GM19239 (cell line): ENCODE measurements at places on chromosomes 7 and 10.

- no peak for DNase-seq
These were observed 46.2 kb upstream of the ZNF716 start for GRCh38 chr7:57403601-57404342.

- DNase-seq: no peak
These were observed 178.0 kb upstream of the GLI3 start for GRCh38 chr7:42414941-42415505.

GRCh38 chr10:97361537-97361901 lies 27.0 kb upstream of the FRAT2 start:
- no peak for DNase-seq

- no peak for DNase-seq
These were observed 334.8 kb downstream of the TNS3 start for GRCh38 chr7:47247132-47247531.

DNA sequence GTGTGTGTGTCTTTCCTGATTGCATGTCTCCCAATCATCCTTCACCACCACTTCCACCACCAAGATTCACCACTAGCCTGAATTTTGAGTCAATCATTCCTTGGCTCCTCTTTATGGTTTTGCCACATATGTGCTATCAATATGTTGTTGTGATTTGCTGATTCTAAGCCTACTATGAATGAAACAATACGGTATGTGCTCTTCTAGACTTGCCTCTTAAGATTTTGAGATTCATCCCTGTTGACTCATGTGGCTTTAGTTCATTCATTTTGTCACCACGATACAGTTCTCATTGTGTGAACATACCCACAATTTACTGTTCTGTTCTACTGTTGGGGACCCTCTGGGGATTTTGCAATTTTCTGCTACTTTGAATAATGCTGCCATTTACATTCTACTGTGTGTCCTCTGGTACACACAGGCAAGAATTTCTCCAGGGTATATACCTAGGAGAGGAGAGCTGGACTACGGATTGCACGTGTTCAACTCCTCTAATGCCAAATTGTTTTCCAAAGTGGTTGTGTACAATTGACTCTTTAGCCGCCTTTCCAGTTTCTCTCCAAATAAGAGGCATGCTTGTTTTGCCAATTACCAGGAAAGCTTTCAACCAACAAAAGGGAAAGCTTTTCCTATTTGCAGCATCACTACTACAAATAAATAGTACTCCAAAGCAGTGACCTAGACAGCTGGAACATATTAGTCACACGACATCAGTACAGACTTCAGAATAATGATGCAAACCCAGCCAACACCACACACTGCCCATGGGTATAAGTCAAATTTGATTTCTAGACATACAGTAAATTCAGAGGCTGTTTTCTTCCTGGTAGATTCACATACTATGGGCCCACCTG lies 30.0 kb downstream of the SGMS1 start:
- DNase-seq: no peak

GRCh38 chr7:156106107-156106426 lies 293.8 kb upstream of the SHH start:
- no peak for DNase-seq

GRCh38 chr10:37246637-37247036 lies 121.2 kb downstream of the ANKRD30A start:
- DNase-seq: no peak

GRCh38 chr10:46171661-46172060 lies 115.1 kb upstream of the ANTXRL start:
- DNase-seq: no peak

GRCh38 chr10:50470798-50471582 lies 152.8 kb downstream of the SGMS1 start:
- DNase-seq: no peak

GRCh38 chr7:17646253-17646956 lies 293.9 kb downstream of the SNX13 start:
- DNase-seq: no peak

DNA sequence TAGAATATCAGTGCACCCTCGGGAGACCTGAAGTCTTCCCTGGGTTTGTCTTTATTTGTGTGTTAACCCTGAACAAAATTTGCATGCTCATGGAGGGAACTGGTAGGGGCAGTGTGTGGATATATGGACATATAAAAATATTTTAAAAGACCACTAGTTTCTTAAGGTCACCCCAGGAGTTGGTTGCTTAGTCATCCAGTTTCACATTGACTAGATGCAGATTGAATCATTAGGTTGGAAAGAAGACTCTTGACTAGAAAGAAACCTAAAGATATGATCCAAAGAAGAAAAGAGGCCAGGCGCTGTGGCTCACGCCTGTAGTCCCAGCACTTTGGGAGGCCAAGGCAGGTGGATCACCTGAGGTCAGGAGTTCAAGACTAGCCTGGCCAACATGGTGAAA lies 137.1 kb downstream of the KAT6B start:
- DNase-seq: no peak

DNA sequence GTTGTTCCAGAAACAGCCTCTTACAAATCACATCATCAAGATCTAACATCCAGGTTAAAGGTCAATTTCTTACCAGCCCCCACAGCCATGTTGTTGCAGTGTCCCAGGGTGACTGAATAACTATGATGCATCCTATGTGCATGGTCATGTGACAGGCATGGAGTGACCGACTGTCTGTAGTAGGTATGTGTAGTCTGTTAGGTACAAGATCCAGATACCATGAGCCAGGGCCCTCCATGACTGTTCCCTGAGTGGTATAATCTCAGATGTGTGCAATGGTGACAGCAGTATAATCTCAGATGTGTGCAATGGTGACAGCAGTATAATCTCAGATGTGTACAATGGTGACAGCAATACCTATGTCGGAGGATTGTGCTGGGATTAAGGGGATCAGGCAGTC lies 8.8 kb downstream of the CDHR3 start:
- no peak for DNase-seq

- no peak for DNase-seq
These were observed 15.4 kb downstream of the INSIG1 start for GRCh38 chr7:155313096-155313495.
